ENCODE measurements at places on chromosomes 11 and 22.

DNA sequence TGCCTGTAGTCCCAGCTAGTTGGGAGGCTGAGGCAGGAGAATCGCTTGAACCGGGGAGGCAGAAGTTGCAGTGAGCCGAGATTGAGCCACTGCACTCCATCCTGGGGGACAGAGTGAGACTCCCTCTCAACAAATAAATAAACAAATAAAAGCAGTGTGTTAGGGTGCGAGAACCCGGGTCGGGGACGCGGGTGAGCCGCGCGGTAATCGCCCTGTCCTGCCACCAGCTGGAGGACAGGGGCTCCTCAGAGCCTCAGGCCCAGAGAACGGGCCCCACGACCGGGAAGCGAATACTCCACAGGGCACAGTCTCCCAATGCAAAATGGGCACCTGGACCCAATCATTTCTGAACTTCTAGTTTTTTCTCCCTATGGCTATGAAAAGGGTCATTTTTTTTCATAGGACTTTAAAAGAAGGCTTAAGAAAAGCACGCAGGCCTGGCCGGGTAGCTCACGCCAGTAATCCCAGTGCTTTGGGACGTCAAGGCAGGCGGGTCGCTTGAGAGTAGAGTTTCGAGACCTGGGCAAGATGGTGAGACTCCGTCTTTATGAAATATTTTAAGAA is 744 bp upstream of the MCM5 start:
- peak; percentile 9 for DNase-seq

DNA sequence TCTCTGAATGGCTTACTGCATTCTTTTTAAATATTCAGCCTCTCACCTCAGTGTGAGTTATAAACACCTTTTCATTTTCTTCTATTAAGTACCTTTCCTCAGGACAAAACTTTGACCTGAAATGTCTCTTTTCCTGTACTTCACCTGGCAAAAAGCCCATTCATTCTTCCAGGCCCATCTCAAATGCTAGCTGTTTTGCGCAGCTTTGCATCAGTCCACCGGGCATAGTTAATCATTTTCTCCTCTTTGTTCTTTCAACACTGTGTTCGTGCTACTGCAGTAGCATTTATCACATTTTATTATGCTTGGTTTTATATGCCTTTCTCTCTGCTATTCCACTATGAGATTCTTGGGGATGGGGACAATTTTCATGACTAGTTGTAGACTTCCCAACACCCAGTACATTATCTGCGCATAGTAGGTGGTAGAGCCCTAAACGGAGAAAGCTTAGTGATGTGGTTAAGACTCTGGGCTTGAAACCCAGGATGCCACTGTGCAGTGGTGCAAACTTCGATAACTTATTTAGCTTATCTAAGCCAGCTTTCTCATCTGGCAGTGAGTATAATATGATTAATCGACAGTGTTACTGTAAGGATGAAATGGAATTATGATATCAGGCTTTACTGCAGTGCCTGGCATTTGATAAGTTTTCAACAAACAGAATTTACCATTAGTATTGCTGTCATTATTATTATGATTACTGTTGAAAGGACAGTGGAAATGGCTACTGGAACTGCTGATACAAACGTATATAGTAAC is 695.7 kb downstream of the NELL1 start:
- DNase-seq, result no peak

- DNase-seq, result no peak
These were observed 999 bp upstream of the CCDC83 start for GRCh38 chr11:85854212-85854556.

DNA sequence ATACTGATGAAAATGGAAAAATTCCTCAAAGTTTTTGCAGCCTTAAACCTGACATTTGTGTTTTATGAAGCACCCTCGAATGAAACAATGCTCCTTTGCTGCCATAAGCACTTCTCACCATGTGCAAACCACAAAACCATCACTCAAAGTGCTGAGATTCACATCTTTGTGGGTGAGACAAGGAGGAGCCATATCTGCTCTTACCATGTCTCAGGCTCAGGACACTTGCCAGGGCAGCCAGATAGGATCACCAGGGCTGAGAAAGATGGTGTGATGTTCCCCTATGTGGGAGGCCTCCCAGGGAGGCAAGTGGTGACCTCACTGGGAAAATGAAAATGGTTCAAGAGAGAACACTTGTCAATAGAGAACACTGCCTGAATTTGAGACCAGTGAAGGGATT is 120.4 kb downstream of the CCDC34 start:
- no peak for DNase-seq

DNA sequence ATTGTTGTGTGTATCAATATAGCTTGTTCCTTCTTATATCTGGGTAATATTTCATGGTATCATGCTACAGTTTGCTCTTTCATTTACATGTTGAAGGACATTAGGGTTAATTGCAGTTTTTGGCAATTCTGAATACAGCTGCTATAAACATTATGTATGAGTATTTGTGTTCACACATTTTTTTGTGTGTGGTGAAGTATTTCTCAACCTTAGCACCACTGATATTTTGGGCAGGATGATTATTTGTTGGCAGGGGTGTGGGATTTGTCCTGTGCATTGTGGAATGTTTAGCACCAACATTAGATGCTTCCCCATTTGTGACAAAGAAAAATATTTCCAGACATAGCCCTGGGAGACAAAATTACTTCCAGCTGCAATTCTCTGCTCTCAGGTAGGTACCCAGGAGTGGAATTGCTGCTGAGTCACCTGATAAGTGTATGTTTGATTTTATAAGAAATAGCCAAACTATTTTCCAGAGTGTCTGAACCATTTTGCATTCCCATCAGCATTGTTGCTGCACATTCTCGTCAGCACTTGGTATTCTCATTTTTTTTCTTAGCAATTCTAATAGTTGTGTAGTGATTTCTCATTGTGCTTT is 128.2 kb downstream of the SNX19 start:
- no peak for DNase-seq

Data from NCI-H2029 treated with DMSO at 0.1 percent for 48 hours (cell line).